ENCODE measurements at places on chromosomes 1 and 21.

- no peak for DNase-seq
Observed at GRCh38 chr1:78275906-78276685, 214.7 kb upstream of the PTGFR start.

- DNase-seq = no peak
Observed at GRCh38 chr21:42121794-42122193, 50.7 kb downstream of the UMODL1 start.

DNA sequence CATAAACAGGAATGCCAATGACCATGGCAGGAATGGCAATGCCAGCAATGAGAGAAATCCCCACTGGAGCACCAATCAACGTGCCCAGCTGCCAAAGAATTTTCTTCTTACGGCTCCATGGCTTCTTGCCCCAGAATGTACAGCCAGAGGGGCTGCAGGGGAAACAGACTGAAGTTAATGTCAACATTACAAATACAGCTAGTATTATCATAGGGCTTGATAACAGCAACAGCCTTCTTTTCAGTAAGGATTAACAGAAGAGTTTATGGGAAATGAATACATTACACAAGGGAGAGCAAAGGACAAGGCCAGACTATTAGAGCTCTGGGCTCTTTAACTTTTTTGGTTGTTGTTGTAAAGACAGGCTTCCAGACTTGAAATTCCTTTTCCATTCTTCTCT, 18.2 kb downstream of the RNF19B start:
- no peak for DNase-seq

- DNase-seq = peak; percentile 71
Observed at GRCh38 chr1:8456308-8456912, 138.5 kb downstream of the SLC45A1 start.

DNA sequence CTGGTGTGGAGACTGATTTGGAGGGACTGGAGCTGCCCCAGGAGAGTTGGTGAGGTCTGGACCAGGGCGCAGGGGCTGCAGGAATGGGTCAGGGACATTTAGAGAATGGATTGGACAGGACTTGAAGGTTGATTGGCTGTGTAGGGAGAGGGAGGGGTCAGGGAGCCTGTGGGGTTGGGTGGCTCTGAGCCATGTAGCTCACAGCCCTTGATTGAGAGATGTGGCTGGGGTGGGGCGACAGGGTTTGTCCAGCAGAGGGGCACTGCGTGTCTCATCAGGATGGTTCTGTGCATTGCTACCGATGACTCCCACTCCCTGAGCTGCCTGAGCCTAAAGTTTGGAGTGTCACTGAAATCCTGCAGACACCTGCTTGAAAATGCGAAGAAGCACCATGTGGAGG, 12.1 kb downstream of the AZIN2 start:
- no peak for DNase-seq

GRCh38 chr1:69129538-69129937, 438.2 kb upstream of the LRRC7 start:
- DNase-seq = no peak

DNA sequence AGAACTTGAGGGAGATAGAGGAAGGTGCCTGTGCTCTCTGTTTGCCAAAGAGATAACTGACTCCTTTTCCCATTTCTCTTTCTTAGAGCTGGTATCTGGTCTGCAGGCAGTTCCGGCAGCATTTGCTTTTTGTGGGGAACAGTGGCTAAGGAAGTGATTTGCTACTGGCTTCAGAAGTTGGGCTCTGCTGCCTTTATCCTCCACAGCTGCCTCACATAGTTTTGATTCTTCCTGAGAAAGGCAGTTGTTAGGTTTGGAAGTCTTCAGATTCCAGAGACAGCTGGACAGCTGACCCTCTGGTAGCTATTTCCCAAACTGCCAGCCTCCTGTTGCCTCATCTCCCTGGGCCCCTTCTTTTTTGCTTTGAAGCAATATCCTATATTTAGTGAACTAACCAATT, 62.6 kb upstream of the MACF1 start:
- DNase-seq = no peak

GRCh38 chr1:64136296-64136695, 67.1 kb upstream of the UBE2U start:
- DNase-seq = no peak

DNA sequence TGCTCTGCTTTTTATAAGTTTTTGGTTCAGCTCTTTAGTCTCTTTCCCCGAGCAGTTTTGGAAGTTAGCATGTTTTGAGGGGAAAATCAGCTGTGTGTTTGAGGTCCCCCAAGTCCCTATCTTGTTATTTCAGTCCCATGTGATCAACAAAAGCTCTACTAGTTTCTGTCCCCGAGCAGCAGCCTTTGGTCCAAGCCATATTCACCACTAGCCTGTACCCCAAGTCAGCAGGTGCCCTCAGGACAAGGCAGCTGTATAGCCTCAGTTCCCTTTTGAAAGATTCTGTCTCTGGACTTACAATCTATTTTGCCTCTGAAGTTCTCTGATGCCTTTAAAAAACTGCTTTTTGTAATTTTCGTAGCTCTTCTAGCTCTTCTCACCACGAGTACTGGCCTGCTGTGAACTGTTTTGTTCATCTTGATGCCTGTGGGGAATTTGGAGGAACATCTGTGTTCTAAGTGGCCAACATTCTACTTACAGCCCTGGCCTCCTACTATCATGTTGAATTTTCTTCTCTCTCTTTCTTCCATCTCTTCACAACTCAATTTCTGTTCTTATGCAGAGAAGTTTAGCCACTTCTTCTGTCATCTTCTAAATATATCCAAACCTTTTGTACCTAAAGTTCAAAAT, 16.7 kb downstream of the UAP1 start:
- DNase-seq = no peak

DNA sequence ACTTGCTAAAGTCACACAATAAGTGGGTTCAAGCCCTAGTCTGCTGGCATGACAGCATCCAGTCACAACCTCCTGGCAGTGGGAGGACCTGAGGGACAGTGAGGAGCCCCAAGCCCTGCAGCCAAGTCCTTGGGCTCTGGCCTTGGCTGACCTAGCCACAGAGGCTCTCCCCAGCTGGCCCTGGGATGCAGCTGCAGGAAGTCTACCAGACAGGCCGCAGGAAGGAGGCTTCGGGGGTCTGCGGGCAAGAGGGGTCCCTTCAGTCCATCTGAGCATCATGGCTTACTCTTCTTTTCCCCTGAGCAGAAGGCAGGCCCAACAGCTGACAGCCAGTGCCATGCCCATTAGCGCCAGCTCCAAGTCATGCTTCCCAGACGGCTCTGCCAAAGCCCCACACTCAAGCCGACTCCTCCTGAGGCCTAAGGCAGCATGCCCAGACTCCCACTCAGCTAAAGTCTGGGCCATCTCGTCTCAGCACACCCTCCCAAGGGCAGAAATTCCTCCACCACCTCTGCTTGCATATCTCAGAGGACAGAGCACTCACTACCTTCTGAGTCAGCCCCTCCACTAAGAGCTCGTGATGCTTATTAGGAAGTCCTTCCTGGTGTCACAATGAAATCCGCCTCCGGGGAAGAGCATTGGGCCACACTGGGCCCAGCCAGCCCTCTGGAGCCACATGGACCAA, 20.1 kb downstream of the SLC1A7 start:
- DNase-seq = peak; percentile 13

DNA sequence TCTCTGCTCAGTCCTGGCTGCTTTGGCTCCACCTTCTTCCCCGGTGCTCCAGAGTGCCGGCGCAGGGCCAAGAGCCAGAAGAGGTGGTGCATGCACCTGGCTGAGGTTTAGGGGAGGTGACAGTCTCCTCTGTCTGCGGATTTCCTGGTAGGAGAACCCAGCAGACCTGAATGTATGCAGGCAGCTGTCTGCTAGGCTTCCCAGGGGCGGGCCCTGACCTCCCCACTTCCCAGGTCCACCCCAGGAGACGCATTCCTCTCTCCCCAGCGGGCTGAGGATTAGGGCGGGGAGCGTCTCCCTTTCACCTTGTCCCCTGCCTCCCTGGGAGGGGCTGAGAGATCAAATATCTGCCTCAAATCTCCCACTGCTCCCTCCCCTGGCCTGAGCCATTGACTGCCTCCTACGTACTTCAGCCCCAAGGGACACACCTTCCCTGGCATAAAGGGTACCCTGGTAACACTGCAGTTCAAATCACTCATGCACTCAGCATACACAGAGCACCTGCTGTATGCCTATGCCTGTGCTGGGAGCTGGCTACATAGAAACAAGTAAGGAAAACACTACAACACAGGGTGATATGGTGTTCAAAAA, 27.5 kb downstream of the DMBX1 start:
- DNase-seq = no peak

DNA sequence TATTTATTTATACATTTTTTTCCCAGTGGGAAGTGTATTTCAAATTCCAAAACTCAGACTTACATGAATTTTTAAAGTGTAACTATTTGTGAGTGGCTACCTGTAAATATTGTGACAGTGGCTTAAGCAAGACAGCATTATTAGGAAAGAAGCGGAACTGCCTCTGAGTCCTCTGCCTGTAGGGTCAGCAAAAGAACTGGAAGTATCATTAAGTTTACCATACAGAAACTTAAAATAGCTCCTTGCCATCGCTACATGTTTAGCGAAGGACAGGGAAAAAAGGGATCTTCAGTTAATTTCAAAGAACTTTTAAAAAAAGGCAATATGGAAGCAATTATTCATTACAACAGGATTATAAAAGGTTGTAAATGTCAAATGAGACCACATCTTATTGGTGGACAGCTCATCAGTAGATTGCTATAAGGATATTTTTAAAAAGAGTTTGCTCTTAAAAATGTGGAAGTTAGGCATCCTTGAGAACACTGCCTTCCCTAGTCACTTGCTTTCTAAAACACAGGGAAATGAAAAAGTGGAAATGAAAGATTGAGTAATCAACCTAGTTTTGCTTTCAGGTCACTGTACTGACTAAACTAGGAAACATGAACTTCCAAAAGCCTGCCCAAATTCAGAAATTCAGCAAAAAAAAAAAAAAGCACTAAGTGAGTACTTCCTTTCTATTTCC, 39.2 kb downstream of the NSL1 start:
- DNase-seq = no peak
